ENCODE measurements at places on chromosomes 4 and X.

- DNase-seq: no peak
These were observed 318.5 kb downstream of the ARAP2 start for GRCh38 chr4:35925806-35926205.

- no peak for DNase-seq
These were observed 227.4 kb downstream of the PALLD start for GRCh38 chr4:168724243-168724642.

DNA sequence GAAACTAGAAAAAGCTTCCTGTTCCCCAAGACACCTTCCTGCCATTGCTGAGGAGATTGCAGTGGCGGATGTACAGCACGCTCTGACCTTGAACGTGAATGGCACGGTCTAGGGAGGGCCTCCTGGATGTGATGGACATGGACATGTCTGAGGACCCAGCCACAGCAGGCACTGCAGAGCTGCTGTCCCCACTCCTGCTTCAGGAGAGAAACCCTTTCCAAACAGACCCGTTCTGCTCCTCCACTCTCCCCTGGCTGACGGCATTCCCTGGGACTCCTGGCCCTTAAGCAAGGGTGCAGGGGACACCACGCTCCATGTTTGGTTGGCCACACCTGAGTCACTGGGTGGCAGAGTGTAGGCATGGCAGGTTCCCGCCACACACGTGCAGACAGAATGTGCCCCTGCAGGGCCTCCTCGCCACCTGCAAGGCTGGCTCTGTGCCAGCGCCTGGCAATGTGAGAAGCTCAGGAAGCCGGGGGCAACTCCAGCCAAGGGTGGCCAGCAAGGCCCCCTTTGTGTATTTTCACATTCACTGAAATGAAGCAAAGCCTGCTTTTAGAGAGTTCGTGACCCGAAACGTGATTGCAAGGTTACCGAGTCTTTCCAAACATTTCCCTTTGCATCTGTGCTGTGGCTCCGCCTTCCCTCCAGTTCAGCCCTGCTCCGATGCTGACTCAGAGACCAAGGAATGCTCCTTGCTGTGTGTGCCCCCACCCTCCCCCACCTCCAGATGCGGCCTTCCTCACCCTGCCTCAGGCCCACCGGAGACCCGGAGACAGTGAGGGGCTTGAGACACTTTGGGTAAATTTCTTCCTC is 46.1 kb downstream of the HTRA3 start:
- DNase-seq: no peak

GRCh38 chr4:8188085-8188484 is 11.0 kb upstream of the SH3TC1 start:
- DNase-seq: no peak

- DNase-seq: no peak
These were observed 72.1 kb upstream of the MAMLD1 start for GRCh38 chrX:150291014-150291413.

DNA sequence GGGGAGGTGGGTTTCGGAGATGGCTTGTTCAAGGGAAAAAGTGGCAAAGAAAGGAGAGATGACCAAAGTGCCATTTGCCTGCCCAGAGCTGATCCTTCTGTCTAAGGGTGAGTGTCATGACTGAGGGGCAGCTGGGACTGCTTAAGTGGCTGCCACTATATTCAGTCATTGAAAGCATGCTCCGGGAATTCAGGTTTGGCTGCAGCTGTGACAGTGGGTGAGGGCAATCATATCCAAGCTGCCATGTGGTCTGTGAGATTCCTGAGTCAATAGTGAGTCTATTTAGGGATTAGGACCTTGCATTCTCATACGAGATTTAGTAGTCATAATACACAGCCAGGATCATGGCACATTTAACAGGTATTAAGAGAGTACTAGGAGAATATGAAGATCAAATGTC is 138.8 kb upstream of the BANK1 start:
- DNase-seq: no peak
